Activated naive CD4-positive, alpha-beta T cell (primary cell): ENCODE measurements at places on chromosomes 3 and 15.

DNA sequence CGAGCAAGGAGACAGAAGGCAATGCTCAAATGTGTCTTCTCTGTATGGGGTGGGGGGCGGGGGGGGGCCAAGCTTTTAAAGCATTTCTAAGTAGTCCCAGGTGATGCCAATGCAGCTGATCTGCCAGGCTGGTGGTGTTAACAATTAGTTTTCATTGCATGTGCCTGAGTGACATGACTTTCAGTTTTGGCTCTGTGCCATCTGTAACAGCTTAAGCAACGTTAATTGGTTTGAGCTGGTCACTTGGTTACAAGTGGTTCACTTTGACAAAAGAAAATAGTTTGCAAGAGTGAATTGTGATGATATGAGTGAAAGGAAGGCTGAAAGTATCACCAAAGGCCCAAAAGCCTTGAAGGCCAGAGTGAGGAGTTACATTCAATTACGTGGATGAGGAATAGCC lies 26.4 kb upstream of the LRIG1 start:
- no peak for DNase-seq

- no peak for DNase-seq
Measured at GRCh38 chr15:63104727-63105126, 16.9 kb upstream of the LACTB start.

DNA sequence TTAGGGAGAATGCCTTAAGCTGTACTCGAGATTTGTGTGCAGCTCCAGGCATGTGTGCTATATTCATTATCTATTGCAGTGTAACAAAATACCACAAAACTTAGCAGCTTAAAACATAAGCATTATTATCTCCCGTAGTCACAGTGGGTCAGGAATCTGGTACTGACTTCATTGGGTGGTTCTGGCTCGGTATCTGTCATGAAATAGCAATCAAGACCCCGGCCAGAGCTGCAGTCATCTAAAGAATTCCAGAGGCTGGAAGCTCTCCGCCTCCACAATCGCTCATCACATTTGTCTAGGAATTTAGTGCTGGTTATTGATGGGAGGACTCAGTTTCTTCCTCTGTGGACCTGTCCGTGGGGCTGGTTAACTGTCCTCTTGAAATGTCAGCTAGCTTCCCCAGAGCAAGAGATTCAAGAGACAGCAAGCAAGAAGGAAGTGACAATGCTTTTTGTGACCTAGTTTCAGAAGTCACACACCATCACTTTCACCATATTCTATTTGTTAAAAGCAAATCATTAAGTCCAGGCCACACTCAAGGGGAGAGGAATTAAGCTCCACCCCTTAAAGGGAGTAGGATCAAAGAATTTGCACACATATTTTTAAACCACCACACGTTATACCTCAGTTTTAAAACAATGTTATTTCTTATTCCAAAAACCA lies 76.1 kb downstream of the TOP2B start:
- no peak for DNase-seq

DNA sequence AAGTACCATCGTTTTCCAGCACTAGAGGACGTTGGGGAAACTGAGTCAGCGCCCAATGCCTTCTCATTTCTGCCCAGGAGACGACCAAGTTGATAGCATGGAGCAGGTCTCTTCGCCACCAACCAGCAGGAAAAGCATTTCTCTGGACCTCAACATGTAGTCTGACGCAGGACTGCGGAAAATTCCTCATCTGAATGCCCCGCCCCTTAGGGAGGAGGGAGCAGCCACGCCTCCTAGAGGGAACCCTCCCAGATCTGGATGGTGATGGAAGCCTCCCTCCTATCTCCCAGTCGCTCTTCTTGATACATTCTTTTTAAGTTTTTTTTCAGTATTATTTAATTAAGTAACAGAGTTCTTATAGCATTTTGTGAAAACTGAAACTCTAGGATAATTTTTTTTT lies 17.4 kb upstream of the MINDY4B start:
- no peak for DNase-seq
